ENCODE measurements at places on chromosomes 13 and 19. TPM values are rescaled to one million over a fixed set of nuclear protein-coding genes. Genes with fewer than 3 reads are reported as not detected.

The RNF225 gene
- total RNA-seq: not detected

The PGLYRP1 gene
- total RNA-seq: 4.3 TPM

The LILRA1 gene
- 0.33 TPM for total RNA-seq

The PCP2 gene
- total RNA-seq: 1.9 TPM

The CGB8 gene
- total RNA-seq: 0.14 TPM

The ALOX5AP gene
- total RNA-seq: 77.1 TPM

The SAMD4B gene
- 11.7 TPM for total RNA-seq

The ZBTB7A gene
- total RNA-seq: 5.1 TPM

The TMEM86B gene
- total RNA-seq: 1.7 TPM

The ZNF440 gene
- total RNA-seq: 8.9 TPM

The ZNF492 gene
- total RNA-seq: 2.0 TPM

The SKA3 gene
- 35.1 TPM for total RNA-seq

The DLL3 gene
- 0.14 TPM for total RNA-seq

The CBY2 gene
- total RNA-seq: 0.05 TPM

The EVI5L gene
- 4.9 TPM for total RNA-seq

The LIPE gene
- total RNA-seq: 6.8 TPM

The GFY gene
- not detected for total RNA-seq

The ZNF568 gene
- 7.4 TPM for total RNA-seq

The SIAH3 gene
- 0.14 TPM for total RNA-seq

The GDF15 gene
- 0.42 TPM for total RNA-seq

The SOHLH2 gene
- 0.47 TPM for total RNA-seq

The NTN5 gene
- total RNA-seq: 0.09 TPM

The UBE2L5 gene
- total RNA-seq: 0.24 TPM

Data from thymus (tissue), 14 donors.